ENCODE measurements at places on chromosomes 2 and 18.

DNA sequence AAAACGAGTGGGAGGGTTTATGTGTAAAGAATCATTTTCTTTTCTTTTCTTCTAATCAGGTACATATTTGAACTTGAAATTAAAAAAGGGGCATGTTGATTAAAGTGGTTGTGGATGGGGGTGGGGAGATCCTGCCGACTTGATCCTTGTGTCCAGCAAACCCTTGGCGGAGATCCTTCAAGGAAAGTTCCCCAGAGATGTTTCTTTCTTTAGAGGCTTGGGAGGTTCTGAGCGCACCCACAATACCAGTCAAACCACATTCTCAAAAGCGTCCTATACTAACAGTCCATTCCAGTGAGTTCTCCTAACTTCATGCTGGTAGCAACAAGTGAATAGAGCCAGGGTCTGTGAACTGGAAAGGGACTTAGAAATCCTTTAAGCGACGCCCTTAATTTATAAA, 49.2 kb downstream of the MYCN start:
- DNase-seq: no peak

DNA sequence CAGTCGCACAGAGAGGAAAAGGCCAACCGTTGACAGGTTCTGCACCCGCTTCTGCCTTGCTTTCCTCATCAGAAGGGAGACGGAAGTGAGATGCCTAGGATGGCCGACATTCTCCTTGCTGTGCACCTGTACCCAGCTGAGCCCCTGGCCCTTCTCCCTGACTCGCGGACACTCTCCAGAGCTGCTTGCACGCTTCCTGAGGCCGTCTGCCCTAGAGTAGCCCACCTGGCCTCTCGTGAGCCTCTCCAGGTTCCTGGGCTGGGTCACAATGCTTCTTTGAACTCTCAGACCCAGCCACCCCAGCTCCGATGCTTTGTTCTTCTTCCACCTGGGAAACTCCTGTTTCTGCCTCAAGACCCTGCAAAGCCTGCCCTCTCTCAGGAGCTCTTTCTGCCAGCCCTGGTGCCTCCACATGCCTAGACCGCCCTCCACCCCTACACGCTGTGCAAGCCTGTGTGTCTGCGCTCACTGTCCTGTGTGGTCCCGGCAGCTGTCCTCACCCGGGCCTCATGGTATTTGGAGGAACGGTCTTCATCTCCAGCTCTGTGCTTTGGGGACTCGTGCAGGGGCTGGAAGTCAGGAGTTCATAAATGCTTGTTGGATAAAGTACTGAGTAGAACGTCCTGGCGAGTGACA, 345.4 kb upstream of the SALL3 start:
- no peak for DNase-seq

- no peak for DNase-seq
Measured at GRCh38 chr2:236745420-236746210, 176.0 kb downstream of the ACKR3 start.

- DNase-seq: no peak
Measured at GRCh38 chr2:12674644-12675328, 42.0 kb upstream of the TRIB2 start.

- DNase-seq: no peak
Measured at GRCh38 chr18:32911660-32912284, 138.9 kb upstream of the KLHL14 start.

DNA sequence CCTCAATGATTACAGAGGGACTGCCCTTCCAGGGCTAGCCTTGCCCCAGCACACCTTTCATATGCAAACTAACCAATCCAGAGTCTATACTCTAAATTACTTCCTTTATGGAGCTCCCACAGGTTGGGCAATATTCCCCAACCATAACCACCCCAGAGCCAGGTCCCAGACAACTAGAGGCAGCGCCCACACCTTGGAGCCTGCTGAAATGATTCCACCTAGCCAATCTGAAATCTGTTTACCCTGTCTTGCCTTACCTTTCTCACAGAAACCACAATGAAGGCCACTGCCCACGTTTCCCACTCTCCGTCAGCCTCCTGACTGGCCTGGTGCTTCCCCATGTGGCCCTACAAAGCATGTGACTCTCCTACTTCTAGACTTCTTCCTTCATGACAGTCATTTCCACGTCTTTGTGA, 62.0 kb downstream of the REEP1 start:
- DNase-seq: no peak
